Fibroblast of mammary gland (primary cell): ENCODE measurements at places on chromosomes 7 and 10.

DNA sequence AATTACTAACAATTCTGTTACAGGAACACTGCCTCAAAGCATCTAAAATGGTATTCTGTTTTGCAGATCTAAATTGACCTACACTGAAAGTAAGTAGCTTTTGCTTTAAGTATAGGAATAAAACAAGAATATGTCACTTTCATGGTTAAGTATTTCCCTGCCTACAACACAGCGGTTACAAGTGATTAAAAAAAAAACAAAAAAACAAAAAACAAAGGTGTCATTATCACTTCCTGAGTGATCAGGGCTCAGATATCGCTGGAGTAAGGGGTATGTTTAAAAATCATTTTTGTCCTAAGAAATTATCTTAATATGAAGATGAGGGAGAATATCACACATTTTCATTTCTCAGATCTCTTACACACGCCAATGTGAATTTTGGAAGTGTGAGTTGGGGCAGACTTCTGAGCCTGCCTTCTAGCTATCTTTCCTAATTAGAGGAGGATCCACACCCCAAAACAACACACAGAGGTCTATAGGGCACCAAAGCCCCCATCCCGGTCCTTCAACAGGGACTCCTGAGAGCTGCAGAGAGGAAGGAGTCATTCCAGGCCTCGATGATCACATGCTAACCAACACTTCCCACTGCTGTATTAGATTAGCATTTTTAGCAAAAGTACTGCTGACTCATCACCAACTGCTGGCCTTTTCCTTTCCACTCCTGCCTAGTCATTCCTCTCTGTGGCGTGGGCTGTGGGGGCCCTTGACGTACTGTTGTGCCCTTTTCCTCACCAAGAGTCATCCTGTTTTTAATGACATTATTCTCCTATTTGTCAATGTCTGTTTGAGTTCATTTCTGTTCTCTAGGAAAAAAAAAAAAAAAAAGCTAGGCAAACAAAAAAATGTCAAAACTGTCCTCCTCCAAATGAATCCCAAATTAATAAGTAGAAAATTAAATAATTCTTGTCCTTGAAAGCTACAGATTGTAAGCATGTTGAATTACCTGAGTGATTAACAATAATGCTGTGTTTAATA is 31.2 kb downstream of the PRTFDC1 start:
- DNase-seq, result peak; percentile 100

DNA sequence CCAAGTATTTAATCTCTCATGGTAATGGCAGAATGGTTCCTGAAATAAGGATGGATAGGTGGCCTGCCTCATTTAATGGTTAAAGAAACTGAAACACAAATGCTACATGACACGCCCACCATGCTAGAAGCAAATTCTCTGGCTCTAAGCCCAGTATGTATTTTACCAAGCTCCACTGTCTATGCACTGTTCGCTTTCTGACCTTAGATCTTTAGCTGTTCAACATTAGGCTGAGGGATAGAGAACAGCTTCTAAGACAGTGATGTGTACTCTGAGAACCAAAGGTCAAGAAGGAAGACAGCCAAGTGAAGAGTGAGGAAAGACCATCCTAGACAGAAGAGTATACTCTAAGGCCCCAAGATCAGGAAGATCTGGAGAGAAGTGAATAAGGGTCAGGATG is 26.6 kb downstream of the FAM3C start:
- peak; percentile 60 for DNase-seq

GRCh38 chr7:79540592-79540991 is 87.1 kb upstream of the MAGI2 start:
- DNase-seq, result no peak

- DNase-seq, result no peak
Measured at GRCh38 chr10:66218289-66218688, 707.5 kb upstream of the LRRTM3 start.

DNA sequence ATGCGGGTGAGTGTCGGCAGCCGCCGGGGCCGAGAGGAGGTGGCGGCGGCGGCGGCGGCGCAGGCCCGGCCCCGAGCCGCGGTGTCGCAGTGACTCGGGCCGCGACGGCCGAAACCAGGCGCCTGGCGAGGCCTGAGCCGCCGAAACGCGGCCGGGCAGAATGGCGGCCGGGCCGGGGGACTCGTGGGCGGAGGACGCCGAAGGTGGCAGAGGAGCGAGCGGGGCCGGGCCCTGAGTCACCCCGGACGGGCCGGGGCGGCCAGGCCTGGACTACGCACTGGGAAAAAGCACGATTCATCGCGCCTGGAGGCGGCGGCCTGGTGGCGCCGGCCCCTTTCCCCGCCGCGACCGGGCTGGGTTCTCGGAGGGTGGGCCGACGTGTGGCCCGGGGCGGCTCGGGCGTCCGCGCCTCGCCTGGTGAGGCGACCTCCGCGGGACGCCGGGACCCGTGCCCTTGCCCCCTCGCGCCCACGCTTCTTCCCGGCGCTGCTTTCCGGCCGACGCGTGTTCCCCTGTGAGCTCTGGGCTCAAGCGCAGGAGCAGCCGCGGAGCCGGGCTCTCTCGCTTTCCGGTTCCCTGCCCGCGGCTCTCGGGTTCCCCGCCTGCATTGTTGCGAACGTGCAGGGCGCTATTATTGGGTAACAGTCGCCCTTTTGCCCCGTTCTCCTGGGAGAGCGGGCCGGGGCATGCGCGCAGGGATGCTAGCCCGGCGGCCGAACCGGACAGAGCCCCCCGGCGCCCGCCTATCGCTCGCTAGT is 500 bp downstream of the CUL1 start:
- peak; percentile 57 for DNase-seq

DNA sequence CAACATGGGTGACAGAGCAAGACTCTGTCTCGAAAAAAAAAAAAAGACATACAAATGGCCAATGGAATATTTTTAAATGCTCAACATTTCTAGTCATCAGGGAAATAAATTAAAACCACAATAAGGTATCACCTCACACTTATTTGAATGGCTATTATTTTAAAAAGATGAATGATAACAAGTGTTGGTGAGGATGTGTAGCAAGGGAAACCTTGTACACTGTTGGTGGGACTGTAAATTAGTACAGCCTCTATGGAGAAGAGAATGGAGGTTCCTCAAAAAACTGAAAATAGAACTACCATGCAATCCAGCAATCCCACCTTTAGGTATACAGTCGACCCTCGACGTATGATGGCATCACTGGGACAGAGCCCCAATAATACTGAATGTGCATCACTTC is 65.4 kb upstream of the DIP2C start:
- DNase-seq, result no peak

DNA sequence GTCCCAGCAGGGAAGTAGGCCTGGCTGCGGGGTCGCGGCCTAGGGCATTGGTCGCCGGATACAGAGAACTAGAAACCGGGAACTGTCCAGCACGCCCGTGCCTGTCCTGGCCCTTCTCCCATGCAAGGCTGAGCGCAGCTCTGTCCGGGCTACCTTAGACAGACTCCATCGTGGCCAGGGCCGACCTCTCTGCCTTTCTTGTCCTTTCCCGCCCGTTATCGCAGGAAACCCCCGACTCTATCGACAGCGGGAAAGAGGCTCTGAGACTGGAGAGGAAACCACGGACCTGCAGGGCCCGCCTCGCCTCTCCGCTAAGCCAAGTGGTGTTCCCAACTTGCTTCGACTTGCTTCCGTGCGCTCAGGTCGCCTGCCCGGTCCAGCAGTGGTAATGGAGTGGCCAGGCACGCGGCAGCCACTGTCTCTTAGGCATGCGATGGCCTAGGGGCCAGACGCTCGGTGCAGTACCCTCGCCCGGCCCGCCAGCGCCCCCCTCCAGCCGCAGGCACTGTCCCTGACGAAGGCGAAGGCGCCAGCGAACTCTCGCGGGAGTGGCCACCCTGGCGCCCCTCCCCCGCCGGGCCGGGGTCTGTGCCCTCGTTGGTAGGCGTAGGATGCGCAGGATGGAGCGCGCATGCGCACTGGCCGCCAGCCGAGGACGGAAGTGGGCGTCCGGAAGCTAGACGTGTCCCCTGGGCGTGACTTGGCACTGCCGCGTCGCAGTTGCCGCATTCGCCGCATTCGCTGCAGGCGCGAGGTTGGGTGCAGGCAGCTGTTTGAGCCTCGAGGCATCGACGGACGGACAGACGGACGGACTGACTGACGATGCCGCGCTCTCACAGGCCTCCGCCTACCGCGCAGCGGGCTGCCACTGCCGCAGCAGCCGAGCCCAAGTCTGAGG is 54.4 kb downstream of the MCMBP start:
- DNase-seq, result peak; percentile 62

DNA sequence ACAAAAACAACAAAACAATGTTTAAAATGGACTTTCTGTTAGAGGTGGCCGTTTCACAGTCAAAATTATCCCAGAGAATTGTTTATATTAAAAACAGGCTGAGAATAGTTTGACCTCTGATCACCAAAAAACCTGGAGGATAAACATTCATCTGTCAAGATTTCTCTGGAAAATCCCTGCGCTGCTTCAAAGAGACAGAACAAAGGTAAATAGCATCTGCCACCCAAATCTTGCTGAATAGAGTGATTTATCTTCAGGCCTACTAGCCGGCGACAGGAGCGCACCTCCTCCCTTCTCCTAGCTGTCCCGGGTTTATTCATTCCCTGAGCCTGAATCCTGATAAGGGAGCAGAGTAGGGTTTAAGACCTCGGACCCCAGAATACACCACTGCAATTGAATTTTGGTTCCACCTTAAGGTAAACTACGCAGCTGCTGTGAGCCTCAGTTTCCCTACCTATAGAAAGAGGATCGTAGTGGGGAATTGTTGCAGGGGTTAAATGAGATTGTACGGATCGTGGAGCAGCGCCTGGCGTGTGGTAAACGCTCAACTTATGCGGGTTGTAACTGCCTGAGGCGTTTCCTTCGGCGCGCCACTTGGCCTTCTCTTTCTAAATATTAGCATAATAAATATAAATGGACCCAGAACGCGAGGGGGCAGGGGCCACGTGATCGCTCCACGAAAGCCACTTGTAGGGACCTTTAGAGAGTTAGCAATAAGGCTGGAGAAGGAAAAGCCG is 498 bp upstream of the ST7 start:
- peak; percentile 41 for DNase-seq

- DNase-seq, result no peak
Measured at GRCh38 chr7:15446722-15447121, 115.1 kb downstream of the AGMO start.

DNA sequence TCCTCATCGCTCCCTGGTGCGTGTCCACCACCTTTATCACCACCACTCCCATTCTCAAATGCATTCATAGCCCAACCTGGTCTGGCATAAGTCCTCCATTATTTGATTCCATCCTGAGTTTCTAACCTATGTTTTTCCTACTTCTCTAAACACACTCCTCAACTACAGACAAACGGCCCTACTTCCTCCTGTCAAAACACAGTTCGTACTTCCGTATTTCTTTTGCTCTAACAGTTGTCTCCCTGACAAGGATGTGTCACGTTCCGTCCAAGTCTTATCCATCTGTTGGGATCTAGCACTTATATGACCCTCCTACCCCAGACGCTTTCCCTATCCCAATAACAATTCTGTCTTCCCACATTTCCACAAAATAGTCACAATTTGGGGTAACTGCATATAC is 46.8 kb downstream of the DOCK4 start:
- DNase-seq, result no peak

GRCh38 chr7:13990319-13990983 is 985 bp upstream of the ETV1 start:
- peak; percentile 45 for DNase-seq

GRCh38 chr7:30877015-30877769 is 34.5 kb upstream of the AQP1 start:
- no peak for DNase-seq

DNA sequence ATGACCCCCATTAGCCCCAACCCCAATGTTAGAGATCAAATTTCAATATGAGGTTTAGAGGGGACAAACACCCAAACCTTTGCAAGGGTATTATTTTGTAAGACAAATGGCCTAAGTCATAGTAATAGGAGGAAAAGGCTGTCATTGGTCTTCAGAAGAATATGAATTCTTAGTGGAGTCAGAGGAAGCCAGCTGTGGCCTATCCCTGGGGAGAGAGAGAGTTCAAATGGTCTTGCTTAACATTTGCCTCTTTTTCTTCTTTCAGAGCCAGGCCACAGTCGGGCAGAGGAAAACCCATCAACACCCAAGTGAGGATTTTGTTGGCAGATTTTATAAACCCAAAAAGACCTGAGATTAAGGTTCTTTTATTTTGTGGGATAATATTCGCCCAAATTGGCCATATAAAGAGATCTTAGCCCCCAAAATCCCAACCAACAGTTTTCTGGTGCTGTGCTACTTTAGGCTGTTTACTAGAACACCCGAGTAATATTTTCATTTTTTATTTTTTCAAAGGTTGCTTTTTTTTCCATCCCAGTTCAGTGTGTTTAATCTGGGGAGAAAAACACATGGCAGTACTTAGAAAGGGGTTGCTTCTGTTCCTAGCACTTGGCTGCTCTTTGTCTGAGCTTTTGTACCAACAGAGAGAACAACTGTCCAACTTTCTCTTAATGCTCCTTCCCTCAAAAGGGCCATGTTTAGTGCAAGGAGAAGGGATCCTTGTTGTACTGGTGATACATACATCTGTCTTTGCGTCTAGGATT is 26.8 kb upstream of the ARMC3 start:
- peak; percentile 6 for DNase-seq

- DNase-seq, result no peak
Measured at GRCh38 chr7:27767374-27767773, 27.4 kb downstream of the TAX1BP1 start.

DNA sequence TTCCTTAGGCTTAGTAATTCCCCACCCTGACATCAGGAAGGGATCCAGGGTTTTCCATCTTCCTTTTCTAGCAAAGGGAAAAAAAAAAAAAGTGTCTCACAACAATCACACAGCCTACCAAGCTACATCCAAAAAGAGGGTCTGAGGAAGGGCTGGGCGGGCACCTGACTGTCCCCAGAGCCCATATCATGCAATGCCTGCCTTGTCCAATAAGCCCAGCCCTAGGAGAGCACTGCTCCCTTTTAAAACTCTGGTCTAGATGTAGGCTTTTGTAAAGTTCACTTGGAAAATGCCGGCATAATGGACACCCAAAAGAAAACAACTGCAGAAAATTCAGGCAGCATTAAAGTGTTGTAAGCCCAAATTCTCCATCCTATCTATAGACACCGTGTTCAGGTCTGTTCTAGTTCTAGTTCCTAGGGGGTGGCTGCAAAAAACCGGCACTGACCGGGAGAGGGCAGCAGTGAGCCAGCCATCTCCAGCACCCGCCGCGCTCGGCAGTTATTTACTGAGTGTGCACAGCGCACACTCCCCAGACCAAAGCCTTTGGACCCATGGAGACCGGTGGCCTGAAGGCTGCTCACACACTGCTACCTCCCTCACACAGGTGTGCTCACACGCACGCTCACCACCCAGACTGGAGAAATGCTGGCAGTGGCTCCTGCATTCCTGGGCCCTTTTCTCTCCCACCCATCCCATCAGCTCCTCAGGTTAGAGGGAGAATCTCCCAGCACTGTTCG is 48.7 kb downstream of the PODXL start:
- peak; percentile 59 for DNase-seq

- no peak for DNase-seq
Measured at GRCh38 chr7:139673230-139673629, 104.6 kb downstream of the HIPK2 start.

- no peak for DNase-seq
Measured at GRCh38 chr7:37698276-37698675, 14.7 kb downstream of the GPR141 start.

DNA sequence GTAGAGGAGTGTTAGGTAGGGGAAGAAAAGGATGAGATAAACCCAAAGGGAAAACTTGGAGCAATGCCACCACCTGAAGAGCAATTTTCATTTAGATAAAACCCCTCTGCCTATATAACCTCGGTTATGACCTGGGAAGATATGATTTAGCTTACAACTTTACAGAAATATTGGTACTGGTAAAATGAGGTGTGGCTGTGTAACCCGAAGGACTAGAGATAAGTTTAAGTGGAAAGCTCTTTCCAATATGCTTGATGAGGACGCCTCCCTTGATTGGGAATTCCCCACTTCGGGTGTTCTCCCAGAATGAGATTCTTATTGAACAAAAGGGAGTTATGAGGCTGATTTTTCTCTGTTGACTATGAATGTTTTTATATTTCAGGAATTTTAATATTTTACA is 109.5 kb upstream of the CDK6 start:
- DNase-seq, result no peak
